Activated CD8-positive, alpha-beta memory T cell treated with anti-CD3 and anti-CD28 coated beads for 4 hours (primary cell): ENCODE measurements at places on chromosomes 2 and 18.
A peak's percentile ranks its signal among the peaks of the same experiment; 100 is the strongest.

- peak; percentile 5 for DNase-seq
Observed at GRCh38 chr2:205885492-205886099, 200.4 kb downstream of the INO80D start.

GRCh38 chr18:25136416-25137196 lies 215.4 kb downstream of the ZNF521 start:
- no peak for DNase-seq

- no peak for DNase-seq
Observed at GRCh38 chr2:218607436-218608115, at the start of gene PLCD4. TSS of gene PLCD4 (plus strand) at chr2:218607899. CDS start at chr2:218615740, 7,841 bp downstream.

DNA sequence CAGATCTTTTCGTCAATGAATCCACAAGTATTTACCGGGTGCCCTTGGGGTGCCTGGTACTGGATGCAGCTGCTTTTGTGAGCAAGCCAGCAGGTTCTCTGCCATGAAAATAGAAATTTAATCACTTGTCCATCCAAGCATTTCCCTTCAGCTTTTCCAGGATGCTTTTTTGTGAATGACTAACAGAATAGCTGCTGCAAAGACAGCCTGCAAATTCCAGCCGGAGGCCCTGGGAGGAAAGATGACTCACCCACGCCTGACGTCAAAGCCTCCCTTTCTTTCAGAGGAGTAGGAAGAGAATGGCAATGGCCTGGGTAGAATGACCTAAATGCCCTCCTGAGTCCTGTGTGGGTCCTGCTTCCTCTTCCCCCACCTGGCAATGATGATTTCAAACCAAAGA lies 111.9 kb downstream of the AP1S3 start:
- no peak for DNase-seq

GRCh38 chr2:115609978-115610377 lies 1167.5 kb downstream of the DPP10 start:
- DNase-seq = no peak

- no peak for DNase-seq
Observed at GRCh38 chr2:188201639-188202038, 90.0 kb upstream of the GULP1 start.

DNA sequence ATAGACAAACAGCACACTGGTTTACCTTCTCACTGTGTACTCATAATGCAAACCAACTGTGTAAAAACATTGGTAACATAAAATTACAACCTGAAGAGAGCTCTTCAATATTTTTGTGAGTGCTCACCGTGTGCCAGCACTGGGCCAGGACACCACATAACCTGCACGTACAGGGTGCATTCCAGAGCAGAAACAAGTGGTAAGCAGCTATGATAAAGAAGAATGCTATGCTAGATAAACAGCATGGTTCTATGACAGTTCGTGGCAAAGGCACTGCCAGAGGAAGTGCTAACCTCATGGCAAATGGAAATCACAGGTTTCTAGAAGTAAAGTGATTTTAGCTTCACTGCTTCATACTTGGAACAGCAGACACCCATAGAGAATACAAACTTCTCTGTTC lies 343.5 kb downstream of the MTX2 start:
- DNase-seq = no peak

DNA sequence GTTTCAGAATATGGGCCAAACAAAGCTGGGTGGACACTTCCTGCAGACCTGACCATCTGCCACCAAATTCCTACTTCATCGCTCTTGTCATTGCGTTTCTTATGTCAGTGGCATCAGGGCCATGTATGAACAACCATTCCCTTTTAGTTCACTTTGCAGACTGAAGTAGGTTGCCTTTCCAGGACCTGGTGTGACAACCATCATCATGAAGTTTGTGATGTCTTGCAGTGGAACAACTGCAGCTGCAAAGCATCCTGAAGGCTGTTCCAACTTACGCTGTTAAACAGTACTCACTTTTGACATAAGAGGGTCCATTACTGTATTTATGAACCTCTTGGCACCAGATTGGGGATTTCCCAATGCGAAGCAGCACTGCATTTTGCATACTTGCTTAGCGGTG lies 511.6 kb downstream of the ARHGAP15 start:
- no peak for DNase-seq

DNA sequence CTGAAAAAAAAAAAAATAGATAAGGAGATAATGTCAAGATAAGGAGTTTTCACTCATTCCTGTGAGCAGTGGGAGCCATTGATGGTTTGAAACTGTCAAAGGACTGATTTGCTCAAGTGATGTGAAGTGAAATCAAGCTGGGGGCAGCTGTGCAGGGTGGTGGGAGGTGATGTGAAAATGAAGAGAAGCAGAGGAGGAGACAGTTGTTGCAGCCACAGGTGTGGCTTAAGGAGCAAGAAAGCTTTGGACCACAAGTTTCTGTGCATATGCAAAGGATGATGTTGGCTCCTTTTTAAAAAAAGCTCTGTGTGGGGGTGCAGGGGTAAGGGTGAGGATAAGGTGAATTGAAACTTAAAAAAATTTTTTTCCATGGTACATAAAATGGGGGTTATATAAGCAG lies 8.3 kb downstream of the EFR3B start:
- no peak for DNase-seq

- no peak for DNase-seq
Observed at GRCh38 chr2:25539136-25539535, 134.2 kb downstream of the DTNB start.

- DNase-seq = no peak
Observed at GRCh38 chr2:239285071-239285931, 115.5 kb downstream of the HDAC4 start.

DNA sequence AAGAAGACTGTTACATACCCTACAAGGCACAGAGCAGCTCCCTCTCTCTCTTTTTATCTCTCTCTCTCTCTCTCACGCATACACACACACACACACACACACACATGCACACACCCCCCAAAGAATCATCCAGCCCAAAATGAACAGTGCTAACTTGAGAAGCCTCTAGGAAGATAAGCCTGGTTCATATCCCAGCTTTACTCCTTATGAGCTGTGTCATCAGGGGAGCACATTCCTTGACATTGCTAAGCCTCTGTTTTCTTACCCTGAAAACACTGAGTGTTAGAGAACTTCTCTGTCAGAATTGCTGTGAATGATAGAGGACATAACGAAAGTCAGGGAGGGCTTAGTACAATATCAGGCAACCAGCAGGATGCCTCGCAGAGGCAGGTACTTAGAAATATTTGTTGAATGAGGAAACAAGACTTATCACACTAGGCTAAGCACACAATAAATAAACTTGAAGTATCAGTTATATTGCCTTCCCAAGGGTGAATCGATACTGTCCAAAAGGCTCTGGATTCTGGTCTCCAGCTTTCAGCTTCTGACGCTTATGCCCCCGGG lies 725.6 kb upstream of the ID2 start:
- no peak for DNase-seq

- DNase-seq = no peak
Observed at GRCh38 chr2:196256585-196256984, 85.2 kb upstream of the STK17B start.

GRCh38 chr2:96157649-96158553 lies 12.7 kb upstream of the DUSP2 start:
- DNase-seq = peak; percentile 89

GRCh38 chr2:1613731-1614354 lies 130.5 kb downstream of the PXDN start:
- no peak for DNase-seq

GRCh38 chr2:182826064-182826463 lies 40.4 kb downstream of the FRZB start:
- no peak for DNase-seq

DNA sequence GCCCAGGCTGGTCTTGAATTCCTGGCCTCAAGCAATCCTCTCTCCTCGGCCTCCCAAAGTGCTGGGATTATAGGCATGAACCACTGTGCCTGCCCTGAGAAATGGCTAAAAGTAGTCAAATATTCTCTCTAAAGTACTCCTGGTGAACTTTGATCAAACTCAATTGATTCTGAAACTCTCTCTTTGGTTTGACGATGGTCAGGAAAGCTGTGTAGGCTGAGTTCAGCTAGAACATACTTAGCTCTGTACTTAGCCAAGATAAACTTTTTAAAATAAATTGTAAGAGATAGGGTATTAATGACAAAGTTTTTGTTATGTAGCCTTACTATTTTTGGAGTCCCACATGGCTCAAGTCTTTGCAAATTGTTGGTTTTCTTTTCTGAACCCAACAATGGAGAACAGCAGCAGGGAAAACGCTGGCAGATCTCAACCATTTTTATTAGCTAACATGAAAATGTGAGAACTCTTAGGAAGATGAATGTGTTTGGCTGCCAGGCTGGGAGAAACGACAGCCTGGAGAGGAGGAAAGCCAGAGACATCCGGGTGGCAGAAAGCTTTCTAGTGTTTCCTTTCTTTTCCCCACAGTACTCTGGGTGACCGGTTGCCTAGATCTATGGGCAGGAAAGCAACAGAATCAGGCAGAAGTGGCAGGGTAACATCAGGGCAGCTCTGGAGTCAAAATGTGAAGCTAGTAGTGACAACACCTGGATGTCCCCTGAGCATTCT lies 193.0 kb upstream of the LHCGR start:
- no peak for DNase-seq

- DNase-seq = no peak
Observed at GRCh38 chr2:138500592-138501424, 762 bp upstream of the SPOPL start.

- no peak for DNase-seq
Observed at GRCh38 chr18:36191711-36192110, 4.4 kb downstream of the MOCOS start.

DNA sequence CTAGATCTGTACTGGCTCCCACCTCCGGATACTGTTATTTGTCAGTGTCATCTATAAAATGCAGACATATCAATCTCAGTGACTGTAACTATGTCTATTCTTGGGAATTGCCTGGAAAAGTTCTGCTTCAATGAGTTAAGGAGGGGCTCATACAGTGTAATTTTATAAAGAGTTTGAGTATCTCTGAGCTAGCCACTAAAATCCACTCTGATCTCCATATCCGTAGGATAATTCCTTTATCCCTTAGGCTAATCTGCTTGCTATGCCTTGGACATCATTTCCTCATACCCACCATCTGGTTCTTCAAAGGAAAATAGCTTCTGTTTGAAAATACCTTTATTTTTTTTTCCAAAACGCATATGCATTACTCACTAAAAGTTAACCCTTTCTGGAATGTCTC lies 863.2 kb downstream of the SUCLG1 start:
- DNase-seq = no peak

- no peak for DNase-seq
Observed at GRCh38 chr2:174236429-174236828, 11.9 kb downstream of the OLA1 start.

DNA sequence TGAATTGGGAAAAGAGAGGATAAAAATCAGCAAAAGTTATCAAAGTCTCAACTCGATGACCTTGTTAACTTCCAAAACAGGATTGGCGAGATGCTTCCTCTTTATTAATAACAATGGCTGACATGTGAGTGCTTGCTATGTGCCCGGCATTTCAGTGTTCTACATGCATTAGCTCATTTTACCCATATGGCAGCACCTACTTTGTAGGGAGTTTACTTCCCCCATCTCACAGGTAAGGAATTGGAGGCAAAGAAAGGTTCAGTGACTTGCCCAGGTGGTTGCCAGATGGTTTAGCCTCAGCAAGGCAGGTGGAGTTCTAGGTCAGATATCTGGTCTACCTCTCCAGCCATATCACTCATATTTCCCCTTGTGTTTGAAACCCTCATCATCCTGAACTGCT lies 12.4 kb downstream of the TFCP2L1 start:
- no peak for DNase-seq

- no peak for DNase-seq
Observed at GRCh38 chr18:13219593-13220159, 1.1 kb downstream of the LDLRAD4 start.

DNA sequence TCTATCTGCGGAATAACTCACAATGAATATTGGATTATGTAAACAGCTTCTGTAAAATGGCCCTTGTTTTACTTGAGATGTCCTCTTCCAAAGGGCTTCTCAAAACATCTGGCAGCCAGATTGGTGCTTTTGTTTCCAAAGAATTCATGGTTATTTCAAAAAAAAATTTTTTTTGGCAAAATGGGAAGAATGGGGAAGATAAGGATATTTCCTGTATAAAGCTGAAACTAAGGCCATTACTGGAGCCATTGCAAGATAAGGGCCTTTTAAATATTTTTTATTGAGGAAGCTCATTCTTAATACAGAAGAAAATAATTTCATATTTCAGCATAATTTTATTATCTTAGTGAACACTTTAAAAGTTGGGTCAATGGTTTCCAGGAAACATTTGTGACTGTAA lies 259.1 kb downstream of the GALNT13 start:
- no peak for DNase-seq

GRCh38 chr18:75262511-75262910 lies 51.9 kb downstream of the TSHZ1 start:
- no peak for DNase-seq

- no peak for DNase-seq
Observed at GRCh38 chr18:44238454-44238853, 442.2 kb upstream of the SETBP1 start.

- no peak for DNase-seq
Observed at GRCh38 chr2:223044092-223044836, 7.7 kb upstream of the KCNE4 start.

DNA sequence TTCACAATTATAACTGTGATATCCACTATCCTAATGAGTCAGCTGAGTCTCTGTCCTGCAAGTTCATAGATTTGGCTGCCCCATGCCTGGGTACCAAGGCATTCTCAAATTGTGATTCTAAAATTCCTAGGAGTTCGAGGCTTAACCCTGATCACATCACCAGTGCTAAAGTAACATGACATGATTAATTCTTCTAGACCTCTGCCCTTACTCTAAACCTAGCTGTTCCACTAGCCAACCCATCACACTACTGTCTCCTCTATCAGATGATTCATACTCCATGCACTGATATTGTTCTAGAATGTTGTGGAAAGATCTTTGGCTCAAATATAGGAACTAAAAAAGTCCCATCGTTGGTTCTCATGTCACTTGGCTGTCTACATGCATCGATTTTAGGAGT lies 487.6 kb downstream of the PIK3C3 start:
- DNase-seq = no peak

- no peak for DNase-seq
Observed at GRCh38 chr2:56047136-56047535, 123.6 kb upstream of the EFEMP1 start.

DNA sequence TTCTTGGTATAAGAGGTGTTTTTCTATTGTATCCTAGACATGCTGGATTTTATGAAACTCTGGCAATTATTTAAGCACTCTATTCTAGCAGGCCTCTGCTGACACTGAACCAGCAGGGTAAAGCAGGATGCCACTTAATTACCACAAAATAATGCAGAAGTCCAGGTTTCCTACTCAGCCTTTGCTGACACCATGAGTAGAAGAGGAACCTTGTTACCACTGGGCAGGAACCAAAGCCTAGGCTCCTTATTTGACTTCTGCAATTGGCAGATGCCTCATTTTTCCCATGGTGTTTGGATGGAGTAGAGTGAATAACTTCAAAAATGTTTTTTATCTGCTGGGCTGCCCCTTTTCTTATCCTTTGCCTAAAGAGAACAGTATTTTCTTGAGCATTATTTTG lies 60.8 kb downstream of the THNSL2 start:
- DNase-seq = no peak

DNA sequence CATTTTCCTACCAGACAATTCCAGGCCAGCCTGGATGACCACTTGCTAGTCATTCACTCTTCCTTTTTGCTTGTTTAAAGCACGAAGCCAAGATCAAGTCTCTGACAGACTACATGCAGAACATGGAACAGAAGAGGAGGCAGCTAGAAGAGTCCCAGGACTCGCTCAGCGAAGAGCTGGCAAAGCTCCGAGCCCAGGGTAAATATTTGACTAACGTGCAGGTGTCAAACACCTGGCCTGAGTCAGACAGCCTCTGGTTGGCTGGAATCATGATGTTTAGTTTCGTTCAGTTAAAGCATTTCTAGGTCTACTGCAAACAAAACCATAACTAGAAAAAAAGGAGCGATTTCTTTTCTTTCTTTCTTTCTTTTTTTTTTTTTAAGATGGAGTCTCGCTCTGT lies 44.2 kb upstream of the LYPD6B start:
- no peak for DNase-seq

GRCh38 chr18:76619261-76619620 lies 124.2 kb upstream of the ZNF516 start:
- DNase-seq = no peak
